Lower lobe of right lung (tissue), 2 donors: ENCODE measurements at places on chromosomes 2 and 18. TPM values are rescaled to one million over a fixed set of nuclear protein-coding genes. Genes with fewer than 3 reads are reported as not detected.
A peak's percentile ranks its signal among the peaks of the same experiment; 100 is the strongest.

Gene PLGLB2
- total RNA-seq, result 1.8 TPM

DNA sequence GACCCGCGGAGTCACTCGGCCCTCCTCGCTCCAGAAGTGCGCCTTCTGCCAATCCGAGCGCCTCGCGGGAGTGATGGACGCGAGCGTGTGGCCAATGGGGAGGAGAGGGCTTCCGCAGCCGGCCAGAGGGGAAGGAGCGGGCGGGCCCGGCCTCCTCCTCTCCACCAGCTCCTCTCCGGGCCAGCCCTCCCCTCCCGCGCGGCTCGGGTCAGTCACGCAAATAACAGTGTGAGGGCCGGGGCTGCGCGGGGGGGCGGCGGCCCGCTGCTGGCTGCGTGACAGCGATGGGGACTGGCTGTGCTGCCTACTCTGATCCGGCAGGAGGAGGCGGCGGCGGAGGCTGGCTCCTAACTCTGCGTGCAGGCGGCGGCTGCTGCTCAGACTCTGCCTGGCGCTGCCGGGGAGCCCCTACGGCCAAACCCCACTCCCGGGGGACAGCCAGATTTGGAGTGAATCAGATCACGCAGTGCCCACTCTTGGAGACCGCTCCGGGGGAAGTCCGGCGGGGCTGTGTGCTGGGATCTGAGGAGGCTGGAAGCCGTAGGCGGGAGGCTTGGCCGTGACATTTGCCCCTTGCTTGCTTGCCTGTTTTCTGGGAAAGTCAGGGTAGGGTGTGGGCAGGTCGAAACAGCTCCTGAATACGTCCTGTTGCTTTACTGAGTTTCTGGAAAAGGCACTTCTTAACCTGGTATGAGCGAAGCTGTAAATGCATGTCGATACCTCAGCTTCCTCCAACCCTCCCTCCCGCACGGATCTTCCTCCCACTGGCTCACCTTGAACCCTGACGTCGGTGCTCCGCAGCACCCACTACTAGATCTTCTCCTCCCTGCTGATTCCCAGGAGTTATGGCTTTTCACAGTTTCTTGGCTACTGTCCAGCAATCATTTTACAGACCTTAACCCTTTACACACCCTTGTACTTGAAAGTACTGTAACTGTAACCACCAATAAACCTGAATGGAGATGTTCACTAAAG, 97.9 kb upstream of the SERTAD2 start:
- H3K4me1 ChIP-seq, result peaks cover 10% of the 10 kb centered on the region
- H3K27me3 ChIP-seq, result no peaks in the 10 kb centered on the region
- H3K4me3 ChIP-seq, result peak overlapping the region; percentile 71
- no peaks in the 10 kb centered on the region for H3K36me3 ChIP-seq

DNA sequence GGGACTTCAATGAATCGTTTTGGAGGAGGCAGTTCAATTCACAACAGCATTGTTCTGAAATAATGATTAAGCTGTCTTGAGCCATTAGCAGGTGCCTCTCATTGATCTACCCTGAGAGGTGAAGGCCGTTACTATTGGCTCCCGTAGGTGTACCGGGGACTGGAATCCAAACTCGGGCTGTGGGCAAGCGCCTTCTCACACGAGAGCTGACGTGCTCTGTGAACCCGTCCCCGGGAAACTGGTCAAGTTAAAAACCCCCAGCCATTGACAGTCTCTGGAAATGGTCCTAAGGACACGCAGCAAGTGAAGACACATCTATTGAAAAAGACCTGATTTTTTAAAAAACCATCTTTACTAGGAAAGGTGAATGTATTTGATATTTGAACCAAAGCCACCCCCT, 8.1 kb upstream of the NFATC1 start:
- peaks cover under 1% of the 10 kb centered on the region for H3K4me1 ChIP-seq
- no peaks in the 10 kb centered on the region for H3K36me3 ChIP-seq
- H3K4me3 ChIP-seq, result no peak overlapping the region
- peaks cover 23% of the 10 kb centered on the region for H3K27me3 ChIP-seq
- no peak overlapping the region for H3K27ac ChIP-seq

Gene DLX2
- not detected for total RNA-seq

GRCh38 chr2:45771261-45771660, 119.8 kb downstream of the PRKCE start:
- peak overlapping the region; percentile 29 for H3K4me3 ChIP-seq
- H3K27me3 ChIP-seq, result no peaks in the 10 kb centered on the region
- peak; percentile 68 for DNase-seq
- peak overlapping the region; percentile 58 for H3K27ac ChIP-seq

GRCh38 chr18:49764032-49764431, 49.3 kb downstream of the ACAA2 start:
- no peak overlapping the region for H3K27ac ChIP-seq
- H3K4me1 ChIP-seq, result no peaks in the 10 kb centered on the region
- DNase-seq, result no peak
- no peak overlapping the region for H3K4me3 ChIP-seq
- no peaks in the 10 kb centered on the region for H3K36me3 ChIP-seq

Gene ZNF521
- 12.7 TPM for total RNA-seq

Gene SLC38A11
- 0.44 TPM for total RNA-seq

DNA sequence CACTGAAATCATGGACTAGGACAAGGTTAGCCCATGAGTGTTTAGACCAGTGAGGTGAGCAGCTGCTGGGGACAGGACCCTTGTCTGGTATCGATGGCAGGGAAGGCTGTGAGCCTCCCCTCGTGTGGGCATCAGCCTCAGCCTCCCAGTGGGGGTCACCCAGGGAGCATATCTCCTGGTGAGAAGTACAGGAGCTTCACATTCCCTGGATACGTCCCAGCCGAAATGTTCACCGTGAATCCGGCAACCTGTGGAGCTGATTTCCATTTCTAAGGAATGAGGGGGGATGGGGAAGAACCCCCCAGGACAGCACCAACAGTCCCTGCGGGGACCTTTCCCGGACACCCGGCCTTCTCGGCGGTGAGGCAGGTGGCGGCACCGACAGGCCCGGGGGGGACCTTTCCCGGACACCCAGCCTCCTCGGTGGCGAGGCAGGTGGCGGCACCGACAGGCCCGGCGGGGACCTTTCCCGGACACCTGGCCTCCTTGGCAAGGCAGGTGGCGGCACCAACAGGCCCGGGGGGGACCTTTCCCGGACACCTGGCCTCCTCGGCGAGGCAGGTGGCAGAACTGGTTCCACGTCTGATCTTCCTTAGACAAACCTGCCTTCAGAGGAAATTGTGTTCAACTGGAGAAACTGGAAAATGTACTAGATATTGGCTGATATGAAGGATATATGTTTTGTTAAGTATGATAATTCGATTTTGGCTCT, 21.2 kb downstream of the RTP5 start:
- no peak overlapping the region for H3K4me3 ChIP-seq
- H3K27ac ChIP-seq, result no peak overlapping the region
- H3K4me1 ChIP-seq, result no peaks in the 10 kb centered on the region
- H3K36me3 ChIP-seq, result no peaks in the 10 kb centered on the region
- no peaks in the 10 kb centered on the region for H3K27me3 ChIP-seq

DNA sequence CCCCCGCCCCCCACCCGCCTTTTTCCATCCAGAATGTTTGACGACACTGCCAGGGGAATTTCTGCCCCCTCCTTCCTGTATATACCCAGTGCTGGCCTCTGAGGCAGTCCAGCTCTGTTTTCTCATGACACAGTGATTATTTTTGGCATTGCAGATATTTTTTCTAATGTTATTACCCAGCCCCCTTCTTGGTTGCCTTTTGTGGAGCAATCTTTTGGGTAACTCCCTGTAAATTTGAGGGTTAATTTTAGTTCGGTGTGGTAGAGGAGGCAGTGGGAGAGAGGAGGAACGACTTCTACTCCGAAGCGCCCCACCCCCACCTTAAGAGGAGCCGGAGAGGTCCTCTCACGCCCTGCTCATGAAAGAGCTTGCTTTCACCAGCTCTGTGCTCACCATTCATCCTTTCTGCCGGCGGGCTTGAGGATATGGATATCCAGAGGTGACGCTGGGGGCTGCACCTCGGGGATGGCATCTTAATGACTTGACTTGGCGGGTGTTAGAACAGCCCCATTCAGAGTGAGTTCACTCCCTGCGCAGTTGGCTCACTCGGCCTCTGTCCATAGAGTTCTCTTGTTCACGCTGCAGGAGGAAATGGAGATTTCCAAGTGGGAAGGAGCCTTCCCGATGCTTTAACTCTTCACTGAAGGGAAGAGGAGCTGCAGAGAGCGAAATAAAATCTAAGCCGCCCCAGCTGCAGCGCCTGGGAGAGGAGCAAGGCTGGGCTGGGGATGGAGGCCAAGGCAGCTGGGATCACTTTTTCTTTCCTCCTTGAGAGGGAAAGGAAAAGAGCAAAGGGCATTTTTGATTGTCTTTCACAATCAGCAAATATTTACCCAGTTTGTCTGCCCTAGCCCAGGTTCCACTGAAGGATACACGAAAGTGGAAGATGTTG, 38.4 kb downstream of the EPAS1 start:
- H3K36me3 ChIP-seq, result no peaks in the 10 kb centered on the region
- no peaks in the 10 kb centered on the region for H3K27me3 ChIP-seq
- H3K4me3 ChIP-seq, result peak overlapping the region; percentile 41
- DNase-seq, result peak; percentile 61
- peaks cover 98% of the 10 kb centered on the region for H3K4me1 ChIP-seq

DNA sequence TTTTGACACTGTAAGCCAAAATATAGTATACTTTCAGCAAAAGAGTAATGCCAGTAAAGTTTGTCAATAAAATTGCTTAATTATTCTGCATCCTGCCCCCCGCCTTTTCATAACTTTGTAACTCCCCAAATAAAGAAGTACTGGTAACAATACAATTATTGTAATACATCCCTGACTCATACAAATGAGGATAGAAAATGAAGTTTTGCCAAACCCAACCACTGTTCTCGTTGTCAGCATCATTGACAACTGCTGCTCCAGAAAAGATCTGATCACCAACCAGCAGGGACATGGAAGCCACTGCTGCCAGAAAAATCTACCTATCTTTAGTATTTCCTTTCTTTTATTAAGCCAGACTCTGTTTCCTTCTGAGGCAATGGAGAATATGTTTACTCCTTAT, 27.1 kb downstream of the SCN3A start:
- H3K4me3 ChIP-seq, result no peak overlapping the region
- no peak for DNase-seq
- no peaks in the 10 kb centered on the region for H3K27me3 ChIP-seq
- no peaks in the 10 kb centered on the region for H3K36me3 ChIP-seq
- no peaks in the 10 kb centered on the region for H3K4me1 ChIP-seq
- H3K27ac ChIP-seq, result no peak overlapping the region
